ENCODE measurements at places on chromosomes 3 and 15.

GRCh38 chr3:182240474-182240873, 528.7 kb downstream of the SOX2 start:
- no peak for DNase-seq

GRCh38 chr3:63584681-63585080, 67.8 kb upstream of the SNTN start:
- DNase-seq = no peak

DNA sequence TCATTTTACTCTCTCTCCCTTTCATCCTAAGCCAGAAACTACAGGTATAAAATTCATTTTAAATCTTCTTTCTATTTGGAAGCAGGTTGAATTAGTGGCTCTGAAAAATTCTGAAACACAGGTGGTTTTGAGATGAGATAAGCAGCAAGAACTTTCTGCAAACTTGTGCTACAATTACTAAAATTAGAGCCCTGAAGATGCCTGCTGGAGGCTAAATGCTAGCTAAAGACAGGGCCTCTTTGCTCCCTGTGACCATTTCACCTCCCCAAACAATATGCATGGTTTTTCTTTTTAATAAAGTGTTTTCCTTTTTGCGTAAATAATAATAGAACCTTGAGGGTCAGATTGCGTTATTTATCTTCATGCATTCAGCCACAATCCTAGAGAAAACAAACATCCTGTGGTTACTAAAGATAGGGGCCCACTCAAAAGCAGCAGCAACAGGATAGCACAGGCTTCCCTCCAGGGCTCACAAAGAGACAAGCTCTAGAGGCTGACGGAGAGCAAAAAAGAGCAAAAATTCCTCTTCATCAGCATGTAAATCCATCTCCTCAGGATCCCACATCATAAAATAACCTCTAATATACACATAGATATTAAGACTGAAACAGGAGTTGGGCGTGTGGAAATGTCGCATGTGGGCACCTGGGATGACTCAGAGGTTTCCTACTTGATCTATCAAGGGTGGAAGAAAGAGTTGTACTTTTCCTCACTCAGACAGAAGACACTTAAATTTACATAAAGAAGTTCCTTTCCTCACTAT, 26.5 kb upstream of the CP start:
- no peak for DNase-seq

- DNase-seq = no peak
Observed at GRCh38 chr3:120429921-120430361, 20.9 kb downstream of the FSTL1 start.

DNA sequence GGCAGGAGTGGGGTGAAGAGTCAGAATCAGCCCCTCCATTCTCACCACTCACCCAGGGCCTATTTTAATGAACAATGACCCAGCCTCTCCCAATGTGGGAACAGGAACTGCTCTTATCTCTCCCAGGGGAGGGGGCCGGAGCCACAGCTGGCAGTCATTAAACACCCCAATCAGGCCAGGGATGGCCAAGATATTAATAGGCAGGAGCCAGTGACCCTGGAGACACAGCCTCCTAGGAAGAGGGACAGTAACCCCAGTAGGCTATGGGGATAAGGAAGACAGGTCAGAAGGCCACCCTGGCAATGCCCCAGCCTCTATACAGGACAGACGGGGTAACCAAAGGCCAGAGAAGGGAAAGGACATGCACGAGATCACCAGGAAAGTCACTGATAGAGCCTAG, 38.6 kb downstream of the VIPR1 start:
- DNase-seq = no peak

DNA sequence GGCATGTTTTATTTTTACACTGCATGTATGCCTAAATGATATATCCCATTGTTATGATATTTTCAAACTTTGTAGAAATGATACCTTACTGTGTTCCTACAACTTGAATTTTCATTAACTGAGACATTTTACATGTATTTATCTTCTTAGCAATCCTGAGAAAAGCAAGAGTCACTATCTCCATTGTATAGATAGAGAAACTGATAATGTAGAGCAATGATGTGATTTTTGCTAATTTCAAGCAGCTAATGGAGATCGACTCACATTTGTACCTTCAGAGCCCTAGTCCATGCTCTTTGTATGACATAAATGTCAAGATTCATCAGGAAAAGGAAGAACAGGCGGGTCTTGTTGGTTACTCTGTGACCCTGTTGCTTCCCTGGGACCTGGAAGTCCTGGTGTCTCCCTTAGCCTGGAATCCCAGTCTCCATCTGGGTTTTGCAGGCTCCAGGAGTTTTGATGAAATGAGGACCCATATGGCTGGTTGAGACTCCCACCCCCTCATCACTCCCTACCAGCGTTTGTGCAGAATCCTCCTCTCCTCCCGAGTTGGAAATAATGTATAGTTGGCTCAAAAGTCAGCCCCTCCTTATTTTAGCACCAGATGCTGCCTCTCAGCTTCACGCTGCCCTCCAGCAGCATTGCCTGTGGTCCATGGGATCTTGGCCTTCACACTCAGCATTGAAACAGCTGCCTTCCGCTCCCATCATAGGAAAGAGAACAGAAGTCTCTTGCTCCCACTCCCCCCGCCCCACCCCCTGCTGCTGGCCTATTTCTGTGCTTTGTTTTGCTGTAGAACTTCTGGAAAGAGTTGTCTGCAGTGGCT, 67.1 kb downstream of the APBA2 start:
- no peak for DNase-seq

GRCh38 chr3:102226463-102226862, 208.4 kb upstream of the ZPLD1 start:
- DNase-seq = no peak

Measured in activated gamma-delta T cell (primary cell).